MM.1S (cell line): ENCODE measurements at places on chromosomes 16 and 17.
A peak's percentile ranks its signal among the peaks of the same experiment; 100 is the strongest.

DNA sequence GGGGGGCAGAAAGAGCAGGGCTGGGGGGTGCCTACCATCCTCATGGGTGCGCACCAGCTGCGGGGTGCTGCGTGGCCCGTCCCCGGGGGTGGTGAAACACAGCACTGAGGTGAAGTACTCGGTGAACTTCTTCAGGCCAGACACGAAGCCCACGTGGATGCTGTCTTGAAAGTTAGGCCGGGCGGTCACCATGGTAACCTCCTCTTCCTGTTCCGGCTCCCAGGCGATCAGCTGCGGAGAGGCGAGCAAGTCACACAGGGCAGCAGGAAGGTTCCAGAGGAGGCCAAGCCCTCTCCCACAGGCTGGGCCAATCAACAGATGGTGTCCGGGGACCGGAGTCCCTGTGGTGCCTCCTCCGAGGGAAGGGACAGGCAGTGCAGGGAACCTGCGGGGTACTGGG is 90.1 kb upstream of the CDC42EP4 start:
- peak; percentile 46 for DNase-seq

- no peak for DNase-seq
These were observed 39.0 kb upstream of the EMP2 start for GRCh38 chr16:10619271-10619849.

DNA sequence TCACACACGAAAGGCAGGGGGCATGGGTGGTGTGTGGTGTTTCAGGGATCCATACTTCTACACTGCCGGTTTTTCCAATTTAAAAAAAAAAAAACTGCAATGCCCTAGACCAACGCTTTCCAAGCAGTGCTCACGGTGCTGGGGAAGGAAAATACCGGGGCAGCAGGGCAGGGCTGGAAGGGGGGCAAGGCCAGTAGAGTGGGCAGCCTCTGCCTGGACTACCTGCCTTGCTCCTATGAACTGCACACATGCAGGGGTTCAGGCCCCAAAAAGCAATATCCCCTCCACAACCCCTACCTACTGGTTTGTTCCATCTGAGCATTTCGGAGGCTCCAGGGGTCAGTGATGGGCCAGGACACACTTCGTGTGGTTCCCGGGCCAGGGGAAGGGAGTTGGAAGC is 29.4 kb downstream of the RPH3AL start:
- no peak for DNase-seq

- DNase-seq = peak; percentile 76
These were observed 50.0 kb upstream of the STH start for GRCh38 chr17:45948881-45949624.

DNA sequence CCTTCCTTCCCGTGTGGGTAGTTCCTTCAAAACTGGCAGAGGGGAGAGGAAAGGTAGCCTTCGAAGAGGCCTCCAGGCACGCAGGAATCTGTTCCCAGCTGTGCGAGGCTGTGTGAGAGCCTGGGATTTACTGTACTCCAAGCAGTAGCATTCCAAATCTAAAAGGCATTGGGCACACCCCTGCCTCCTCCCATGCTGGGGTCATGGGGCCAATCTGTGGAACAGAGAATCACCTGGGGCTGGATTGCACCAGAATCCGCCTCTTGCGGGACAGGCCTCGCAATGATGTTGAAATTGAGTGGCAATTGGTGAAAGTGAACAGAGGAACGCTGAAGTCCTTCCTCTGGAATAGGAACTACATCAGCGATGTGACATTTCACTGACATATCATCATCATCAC is 72.5 kb upstream of the IRX3 start:
- no peak for DNase-seq
